ENCODE measurements at places on chromosomes 16 and 17. TPM values are rescaled to one million over a fixed set of nuclear protein-coding genes. Genes with fewer than 3 reads are reported as not detected.

MIEF2 gene
- polyA plus RNA-seq: 3.2 TPM

NTN1 gene
- 0.04 TPM for polyA plus RNA-seq

EIF1 gene
- 1,572 TPM for polyA plus RNA-seq

TMC8 gene
- not detected for polyA plus RNA-seq

ATPAF2 gene
- 11.8 TPM for polyA plus RNA-seq

PRM1 gene
- not detected for polyA plus RNA-seq

SCGB1C2 gene
- polyA plus RNA-seq: not detected

MAFG gene
- polyA plus RNA-seq: 7.6 TPM

All from Purkinje cell (primary cell).